Pancreas (tissue), 10 donors: ENCODE measurements at places on chromosomes 5 and 9.

- peaks cover 10% of the 10 kb centered on the region for H3K36me3 ChIP-seq
- no peak for DNase-seq
- no peak overlapping the region for H3K27ac ChIP-seq
- H3K4me3 ChIP-seq = no peak overlapping the region
- H3K4me1 ChIP-seq = no peaks in the 10 kb centered on the region
- no peaks in the 10 kb centered on the region for H3K27me3 ChIP-seq
These were observed 33.4 kb downstream of the GIN1 start for GRCh38 chr5:103086547-103086946.

GRCh38 chr9:116280529-116280928 is 126.9 kb downstream of the PAPPA start:
- H3K27ac ChIP-seq = no peak overlapping the region
- no peak overlapping the region for H3K4me3 ChIP-seq
- H3K36me3 ChIP-seq = no peaks in the 10 kb centered on the region
- no peaks in the 10 kb centered on the region for H3K4me1 ChIP-seq
- DNase-seq = no peak

- H3K27me3 ChIP-seq = no peaks in the 10 kb centered on the region
- H3K4me1 ChIP-seq = no peaks in the 10 kb centered on the region
- no peaks in the 10 kb centered on the region for H3K36me3 ChIP-seq
- DNase-seq = no peak
These were observed 115.4 kb upstream of the FBXL7 start for GRCh38 chr5:15384581-15384980.

- no peaks in the 10 kb centered on the region for H3K27me3 ChIP-seq
- DNase-seq = no peak
- H3K36me3 ChIP-seq = no peaks in the 10 kb centered on the region
- no peaks in the 10 kb centered on the region for H3K4me1 ChIP-seq
- H3K27ac ChIP-seq = no peak overlapping the region
These were observed 38.3 kb upstream of the FBXL17 start for GRCh38 chr5:108420158-108420557.

GRCh38 chr5:148847456-148847855 is 21.0 kb downstream of the ADRB2 start:
- no peaks in the 10 kb centered on the region for H3K4me1 ChIP-seq
- no peak overlapping the region for H3K27ac ChIP-seq
- no peak overlapping the region for H3K4me3 ChIP-seq
- no peaks in the 10 kb centered on the region for H3K27me3 ChIP-seq

- no peaks in the 10 kb centered on the region for H3K4me1 ChIP-seq
- H3K36me3 ChIP-seq = no peaks in the 10 kb centered on the region
- H3K27me3 ChIP-seq = no peaks in the 10 kb centered on the region
- no peak overlapping the region for H3K27ac ChIP-seq
These were observed 77.1 kb upstream of the IQGAP2 start for GRCh38 chr5:76325876-76326491.

- H3K27me3 ChIP-seq = no peaks in the 10 kb centered on the region
- H3K4me1 ChIP-seq = peaks cover 4% of the 10 kb centered on the region
- DNase-seq = no peak
- H3K27ac ChIP-seq = no peak overlapping the region
- H3K36me3 ChIP-seq = no peaks in the 10 kb centered on the region
These were observed 424.5 kb upstream of the CLINT1 start for GRCh38 chr5:158283397-158283796.

DNA sequence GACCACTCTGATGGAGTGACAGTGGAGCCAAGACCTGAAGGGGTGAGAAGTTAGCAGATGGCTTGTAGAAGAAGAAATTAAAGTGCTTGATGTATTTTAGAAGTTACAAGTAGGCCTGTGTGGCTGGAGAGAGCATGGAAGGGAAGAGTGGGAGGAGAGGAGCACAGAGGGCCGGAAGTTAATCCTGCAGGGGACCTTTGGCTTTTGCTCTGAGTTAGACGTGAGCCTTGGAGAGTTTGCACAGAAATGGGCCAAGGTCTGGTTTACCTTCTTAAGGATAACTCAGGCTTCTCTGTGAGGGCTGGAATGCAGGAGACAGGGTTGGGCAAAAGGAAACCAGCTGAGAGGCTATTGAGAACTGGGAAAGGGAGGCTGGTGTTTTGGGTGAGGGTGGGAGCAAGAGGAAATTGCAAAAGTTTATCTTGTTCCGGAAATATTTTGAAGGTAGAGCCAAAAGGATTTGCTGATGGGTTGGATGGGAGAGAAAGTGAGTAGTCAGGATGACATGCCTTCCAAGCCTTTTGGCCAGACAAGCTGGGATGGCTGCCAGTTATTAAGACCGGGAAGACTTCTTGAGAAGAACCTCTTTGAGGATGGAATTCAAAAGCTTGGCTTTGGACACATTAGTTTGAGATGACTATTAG is 17.5 kb upstream of the F2RL1 start:
- H3K4me3 ChIP-seq = no peak overlapping the region
- no peak for DNase-seq
- H3K27me3 ChIP-seq = no peaks in the 10 kb centered on the region

- no peak overlapping the region for H3K4me3 ChIP-seq
- no peaks in the 10 kb centered on the region for H3K36me3 ChIP-seq
- no peaks in the 10 kb centered on the region for H3K27me3 ChIP-seq
- H3K27ac ChIP-seq = no peak overlapping the region
- no peak for DNase-seq
These were observed 361.1 kb upstream of the NUDT12 start for GRCh38 chr5:103923616-103924168.

DNA sequence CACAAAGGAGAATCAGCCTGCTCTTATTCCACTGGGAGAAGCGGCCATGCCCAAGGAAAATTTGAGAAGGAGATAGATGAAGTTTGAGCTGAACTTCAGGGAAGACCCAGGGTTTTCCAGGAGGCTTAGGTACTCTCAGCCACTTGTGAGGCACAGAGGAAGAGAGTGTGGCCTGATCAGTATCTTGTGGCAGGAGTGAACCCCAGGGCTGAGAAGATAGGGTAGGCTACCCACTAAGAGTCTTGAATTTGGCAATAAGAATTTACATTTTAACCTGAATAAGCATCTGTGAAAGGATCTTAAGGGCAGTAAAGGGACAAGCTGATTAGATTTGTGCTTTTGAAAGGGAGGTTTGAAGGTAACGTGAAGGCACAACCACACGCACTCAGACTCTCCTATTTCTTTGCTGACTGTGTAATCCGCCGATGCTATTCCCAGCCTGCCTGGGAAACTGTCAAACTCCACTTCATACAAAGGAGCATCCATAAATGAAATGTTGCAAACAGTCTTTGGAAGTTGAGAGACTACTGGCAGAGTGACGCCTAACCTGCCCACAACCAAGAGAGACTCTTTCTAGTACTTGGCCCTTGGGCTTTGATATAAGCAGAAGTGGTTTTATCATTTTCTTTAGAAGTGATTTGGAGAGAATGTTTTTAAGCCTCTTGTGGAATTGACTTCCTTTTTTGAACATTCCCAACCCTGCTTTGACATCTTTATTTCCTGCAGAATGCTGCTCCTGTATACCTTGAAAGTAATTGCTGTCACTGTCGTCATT is 108.2 kb upstream of the VCAN start:
- no peaks in the 10 kb centered on the region for H3K36me3 ChIP-seq
- no peak for DNase-seq
- H3K4me1 ChIP-seq = no peaks in the 10 kb centered on the region
- no peaks in the 10 kb centered on the region for H3K27me3 ChIP-seq
- no peak overlapping the region for H3K4me3 ChIP-seq

GRCh38 chr5:136364307-136364706 is 1.0 kb downstream of the TRPC7 start:
- DNase-seq = no peak
- no peaks in the 10 kb centered on the region for H3K36me3 ChIP-seq
- H3K27ac ChIP-seq = no peak overlapping the region
- no peak overlapping the region for H3K4me3 ChIP-seq

GRCh38 chr5:163916376-163916775 is 411.0 kb downstream of the MAT2B start:
- no peaks in the 10 kb centered on the region for H3K27me3 ChIP-seq
- H3K4me3 ChIP-seq = no peak overlapping the region
- H3K27ac ChIP-seq = no peak overlapping the region
- H3K4me1 ChIP-seq = no peaks in the 10 kb centered on the region
- DNase-seq = no peak

- no peaks in the 10 kb centered on the region for H3K27me3 ChIP-seq
- H3K4me3 ChIP-seq = no peak overlapping the region
- H3K27ac ChIP-seq = no peak overlapping the region
- no peaks in the 10 kb centered on the region for H3K36me3 ChIP-seq
- no peaks in the 10 kb centered on the region for H3K4me1 ChIP-seq
- DNase-seq = no peak
These were observed 36.7 kb upstream of the KCNIP1 start for GRCh38 chr5:170466988-170467707.

DNA sequence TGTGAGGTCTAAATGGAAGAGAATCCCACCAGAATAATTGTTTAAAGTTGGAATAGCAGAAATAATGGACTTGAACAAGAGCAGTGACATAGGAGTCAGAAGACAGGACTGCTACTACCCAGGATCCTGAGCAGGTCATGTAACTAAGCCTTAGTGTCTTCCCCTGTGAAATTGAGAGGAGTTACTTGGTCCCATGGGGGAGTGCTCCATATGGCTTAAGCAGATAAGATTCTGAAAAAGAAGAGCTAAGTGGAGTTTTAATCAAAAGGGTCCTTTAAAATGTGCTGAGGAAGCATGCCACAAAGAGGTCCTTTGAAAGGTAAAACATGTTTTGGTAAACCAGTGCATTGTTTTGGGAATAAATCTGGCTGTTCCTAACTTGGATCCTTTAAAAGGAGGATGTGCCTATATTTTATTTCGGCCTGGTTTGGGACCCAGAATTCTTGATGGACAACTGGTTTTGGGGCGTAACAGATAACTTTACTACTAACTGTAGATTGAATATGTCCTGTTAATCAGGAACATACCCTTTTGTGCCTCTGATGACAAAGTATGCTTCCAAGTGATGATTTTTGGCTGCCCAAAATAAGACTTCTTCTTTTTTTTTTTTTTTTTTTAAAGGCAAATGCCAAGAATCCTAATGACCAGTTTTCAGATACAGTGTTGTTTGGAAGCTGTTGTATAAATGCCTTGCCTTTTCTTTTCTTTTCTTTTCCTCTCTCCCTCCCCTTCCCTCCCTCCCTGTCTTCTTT is 5.7 kb downstream of the RCL1 start:
- H3K4me3 ChIP-seq = no peak overlapping the region
- no peaks in the 10 kb centered on the region for H3K27me3 ChIP-seq
- H3K36me3 ChIP-seq = no peaks in the 10 kb centered on the region
- DNase-seq = no peak
- H3K27ac ChIP-seq = peak overlapping the region; percentile 37
- peaks cover 9% of the 10 kb centered on the region for H3K4me1 ChIP-seq

DNA sequence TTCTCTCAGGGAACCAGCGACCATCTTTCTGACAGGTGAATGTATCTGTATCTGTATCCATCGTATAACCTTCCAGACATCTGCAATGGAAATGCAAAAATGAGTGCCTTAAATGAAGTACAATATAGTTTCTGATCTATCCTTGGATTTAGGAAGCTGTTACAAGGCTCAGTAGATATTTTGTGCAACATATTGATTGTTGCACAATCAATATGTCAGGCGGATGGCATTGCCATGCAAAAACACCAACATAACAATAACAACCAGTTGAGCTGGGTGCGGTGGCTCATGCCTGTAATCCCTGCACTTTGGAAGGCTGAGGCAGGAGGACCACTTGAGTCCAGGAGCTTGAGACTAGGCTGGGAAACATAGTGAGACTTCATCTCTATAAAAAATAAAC is 66.8 kb upstream of the TXNDC8 start:
- H3K36me3 ChIP-seq = no peaks in the 10 kb centered on the region
- no peak overlapping the region for H3K4me3 ChIP-seq
- no peaks in the 10 kb centered on the region for H3K27me3 ChIP-seq
- DNase-seq = no peak
- H3K4me1 ChIP-seq = no peaks in the 10 kb centered on the region

- peak overlapping the region; percentile 35 for H3K27ac ChIP-seq
- no peak for DNase-seq
- peaks cover 4% of the 10 kb centered on the region for H3K4me1 ChIP-seq
- H3K4me3 ChIP-seq = no peak overlapping the region
These were observed 2.9 kb upstream of the FNBP1 start for GRCh38 chr9:130045725-130046450.

- DNase-seq = no peak
- no peaks in the 10 kb centered on the region for H3K4me1 ChIP-seq
- H3K27me3 ChIP-seq = no peaks in the 10 kb centered on the region
- no peaks in the 10 kb centered on the region for H3K36me3 ChIP-seq
These were observed 412.4 kb upstream of the ZNF462 start for GRCh38 chr9:106450549-106450948.
